ENCODE measurements at places on chromosomes 1 and 21. TPM values are rescaled to one million over a fixed set of nuclear protein-coding genes. Genes with fewer than 3 reads are reported as not detected.

GRCh38 chr21:35034203-35034926 is 14.7 kb downstream of the RUNX1 start:
- no peak for DNase-seq

DNA sequence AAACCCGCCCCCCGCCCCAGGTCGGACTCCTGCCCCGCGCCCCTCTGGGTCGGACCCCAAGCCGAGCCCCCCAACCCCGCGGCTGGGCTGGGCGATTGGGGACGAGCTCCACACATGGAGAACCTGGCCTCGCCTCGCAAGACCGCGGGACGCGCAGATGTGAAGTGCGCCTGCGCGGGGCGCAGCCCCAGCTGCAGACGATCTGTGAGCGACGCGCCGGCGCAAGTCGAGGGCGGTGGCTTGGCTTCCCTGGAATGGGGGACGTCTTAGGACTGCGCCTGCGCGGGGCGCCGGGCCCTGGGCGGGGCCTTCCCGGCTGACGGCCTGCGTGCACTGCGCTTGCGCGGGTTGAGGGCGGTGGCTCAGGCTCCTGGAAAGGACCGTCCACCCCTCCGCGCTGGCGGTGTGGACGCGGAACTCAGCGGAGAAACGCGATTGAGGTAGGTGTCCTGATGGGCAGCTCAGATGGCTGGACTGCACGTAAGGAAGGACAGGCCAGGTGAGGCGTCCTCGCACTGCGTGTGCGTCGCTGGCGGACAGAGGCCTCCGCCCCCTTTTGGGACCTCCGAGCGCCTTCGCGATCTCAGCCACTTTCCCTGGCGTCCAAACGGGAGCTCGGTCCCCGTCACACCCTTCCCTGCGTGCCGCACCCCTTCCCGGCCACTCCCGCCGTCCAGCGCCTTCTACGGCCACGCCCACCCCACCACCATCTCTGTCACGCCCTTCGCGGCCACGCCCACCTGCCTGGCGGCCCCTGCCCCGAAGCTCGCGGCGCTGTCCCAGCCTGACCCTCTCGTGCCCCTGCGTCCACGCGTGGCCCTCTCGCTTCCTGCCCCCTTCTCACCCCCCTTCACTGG is at the start of gene PRMT2:
TSS of gene PRMT2 (plus strand) at position 351 of the 857 bp plus-strand sequence. CDS start 1,278 bp downstream, outside the sequence.
- peak; percentile 95 for DNase-seq

- no peak for DNase-seq
Measured at GRCh38 chr21:17388226-17388625, 124.6 kb upstream of the CXADR start.

GRCh38 chr1:241838897-241839296 is 9.1 kb upstream of the EXO1 start:
- DNase-seq = no peak

DNA sequence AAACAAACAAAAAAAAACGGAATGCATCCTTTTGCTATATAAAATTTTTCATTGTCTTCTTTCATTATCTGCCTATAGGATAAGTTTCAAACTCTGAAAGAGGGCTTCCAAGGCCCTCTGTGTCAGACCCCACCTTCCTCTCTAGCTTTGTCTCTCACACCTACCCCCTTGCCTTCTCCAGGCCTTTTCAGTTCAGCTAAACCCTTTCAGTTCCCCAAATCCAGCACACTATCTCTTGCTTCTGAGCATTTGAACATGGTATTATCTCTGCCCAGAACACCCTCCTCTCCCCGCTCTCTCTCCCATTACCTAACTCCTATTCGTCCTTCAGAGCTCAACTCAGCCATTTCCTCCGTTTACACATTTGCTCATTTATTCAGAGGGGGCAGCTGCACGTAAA is 35.7 kb downstream of the C1orf216 start:
- no peak for DNase-seq

GRCh38 chr21:26967062-26967913 is at the start of gene ADAMTS5:
ADAMTS5 (minus strand) TSS chr21:26967088; CDS start chr21:26966391, 697 bp downstream.
- DNase-seq = no peak

DNA sequence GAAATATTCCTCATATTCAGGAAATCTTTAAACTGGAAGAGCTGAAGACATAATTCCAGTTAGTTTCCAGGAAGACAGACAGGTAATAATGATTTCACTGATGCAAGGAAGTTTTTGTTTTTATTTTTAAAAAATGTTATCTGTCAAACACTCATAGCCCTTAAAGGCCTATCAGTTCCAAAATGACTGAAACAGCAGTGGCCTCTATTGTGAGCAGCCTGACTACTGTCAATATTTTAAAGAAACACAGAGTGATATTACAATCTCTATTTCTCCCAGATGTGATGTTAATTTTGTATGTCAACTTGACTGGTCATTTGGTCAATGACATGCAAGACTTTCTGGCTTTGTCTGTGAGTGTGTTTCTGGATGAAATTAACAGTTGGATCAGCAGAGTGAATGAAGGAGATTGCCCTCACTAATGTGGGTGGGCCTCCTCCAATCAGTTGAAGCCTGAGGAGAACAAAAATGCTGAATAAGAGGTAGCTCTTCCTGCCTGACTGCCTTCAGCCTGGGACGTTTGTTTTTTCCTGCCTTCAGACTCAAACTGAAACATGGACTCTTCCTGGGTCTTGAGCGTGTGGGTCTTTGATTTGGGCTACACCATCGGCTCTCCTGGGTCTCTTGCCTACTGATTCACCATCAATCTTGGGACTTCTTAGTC is 31.3 kb upstream of the SLC30A10 start:
- no peak for DNase-seq

GRCh38 chr1:5611431-5611830 is 380.8 kb downstream of the NPHP4 start:
- no peak for DNase-seq

DNA sequence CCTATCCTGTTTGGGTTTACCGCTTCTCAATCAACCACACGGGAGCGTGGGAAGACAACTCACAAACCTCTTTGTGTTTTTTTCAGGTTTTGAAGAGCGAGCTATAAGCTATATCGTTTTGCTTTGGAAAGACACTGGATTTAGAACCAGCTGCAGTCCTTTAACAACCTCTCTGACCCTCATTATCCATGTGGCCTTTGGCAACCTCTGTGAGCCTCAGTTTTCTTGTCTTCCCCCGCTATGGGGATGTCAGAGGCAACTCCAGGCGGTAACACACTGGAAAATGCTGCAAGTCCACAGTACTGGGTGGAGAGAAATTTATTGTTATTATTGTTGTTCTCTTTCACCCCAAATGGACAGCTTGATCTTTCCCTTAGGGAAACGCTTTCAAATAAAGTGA is 100.0 kb downstream of the ETS2 start:
- DNase-seq = no peak

DNA sequence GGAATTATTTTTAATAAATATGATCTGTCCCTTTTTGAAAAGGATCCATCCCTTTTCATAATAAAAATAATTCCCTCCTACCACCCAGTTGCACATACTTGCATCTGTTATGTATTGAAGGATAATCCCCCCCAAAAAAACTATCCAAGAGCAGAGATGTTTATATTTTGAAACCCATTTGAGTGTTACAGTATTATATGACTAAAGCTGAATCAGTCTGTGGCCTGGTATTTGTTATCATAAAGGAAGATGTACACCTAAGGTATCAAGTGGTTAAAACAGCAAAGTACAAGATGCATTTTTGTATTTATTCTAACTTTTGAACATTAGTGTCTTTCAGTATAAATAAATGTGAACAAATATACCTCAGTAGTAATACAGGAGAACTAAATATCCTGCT is 12.7 kb upstream of the TGFB2 start:
- no peak for DNase-seq

GRCh38 chr21:37028570-37028969 is 22.1 kb downstream of the RIPPLY3 start:
- no peak for DNase-seq

- peak; percentile 55 for DNase-seq
Measured at GRCh38 chr1:51768971-51769588, 109.4 kb downstream of the NRDC start.

- peak; percentile 91 for DNase-seq
Measured at GRCh38 chr1:67760030-67760821, 73.0 kb downstream of the GNG12 start.

DNA sequence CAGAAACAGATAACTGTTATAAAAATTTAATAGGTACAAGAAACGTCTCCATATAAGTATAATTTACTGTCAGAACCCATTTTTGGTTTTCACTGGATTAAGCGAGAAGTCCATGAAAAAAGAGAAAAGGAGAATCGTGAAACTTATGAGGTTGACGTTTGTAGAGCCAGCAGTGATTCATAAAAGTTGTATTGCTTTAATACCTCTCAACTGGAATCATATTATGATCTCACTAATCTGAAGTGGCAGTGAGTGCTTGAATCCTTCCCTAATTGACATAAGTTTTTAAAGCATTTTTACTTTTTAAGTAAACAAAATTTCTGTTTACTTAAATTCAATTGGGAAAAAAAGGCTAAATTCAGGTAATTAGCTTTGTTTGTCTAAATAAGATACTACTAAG is 315.3 kb downstream of the TPR start:
- DNase-seq = no peak

- DNase-seq = no peak
Measured at GRCh38 chr1:4033713-4034112, 133.6 kb upstream of the C1orf174 start.

DNA sequence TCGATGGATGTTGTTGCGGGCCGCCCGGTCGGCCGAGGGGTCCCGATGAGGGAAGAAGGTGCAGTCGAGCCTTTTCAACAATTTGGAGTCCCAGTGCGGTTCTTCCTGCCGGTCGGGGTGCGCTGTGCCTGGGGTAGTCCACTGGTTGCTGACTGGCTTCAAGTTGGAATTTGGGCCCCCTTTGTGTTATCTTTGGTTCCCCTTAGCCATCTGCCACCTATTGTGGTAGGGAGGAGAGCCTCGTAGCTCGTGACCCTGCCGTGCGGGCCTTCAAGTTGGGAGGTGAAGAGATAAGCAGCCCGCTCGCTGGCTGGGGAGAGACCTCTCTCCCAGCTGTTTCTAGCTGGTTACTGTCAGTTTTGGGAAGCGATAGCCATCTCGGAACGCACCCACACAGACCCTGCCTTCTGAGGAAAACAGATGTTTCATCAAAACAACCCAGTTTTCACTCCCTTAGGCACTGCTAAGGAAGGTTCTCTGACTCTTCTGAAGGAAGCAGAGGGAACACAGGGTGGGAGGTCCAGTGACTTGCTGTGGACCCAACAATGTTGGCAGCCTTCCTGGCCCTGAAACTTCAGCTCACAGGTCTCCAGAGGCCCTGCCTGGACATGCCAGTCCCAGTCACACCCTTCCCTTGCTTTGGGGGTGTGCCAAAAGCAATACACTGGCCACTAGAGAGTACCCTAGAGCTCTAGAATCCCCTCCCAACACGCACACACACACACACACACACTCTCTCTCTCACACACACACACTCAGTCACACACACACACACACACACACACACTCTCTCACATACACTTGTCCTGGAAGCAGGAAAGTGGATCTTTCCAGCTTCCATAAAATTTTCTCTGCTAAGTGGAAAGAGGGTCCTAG is 1.0 kb downstream of the BTG2 start:
- DNase-seq = peak; percentile 84

- DNase-seq = no peak
Measured at GRCh38 chr1:60924964-60925798, 157.2 kb upstream of the NFIA start.

DNA sequence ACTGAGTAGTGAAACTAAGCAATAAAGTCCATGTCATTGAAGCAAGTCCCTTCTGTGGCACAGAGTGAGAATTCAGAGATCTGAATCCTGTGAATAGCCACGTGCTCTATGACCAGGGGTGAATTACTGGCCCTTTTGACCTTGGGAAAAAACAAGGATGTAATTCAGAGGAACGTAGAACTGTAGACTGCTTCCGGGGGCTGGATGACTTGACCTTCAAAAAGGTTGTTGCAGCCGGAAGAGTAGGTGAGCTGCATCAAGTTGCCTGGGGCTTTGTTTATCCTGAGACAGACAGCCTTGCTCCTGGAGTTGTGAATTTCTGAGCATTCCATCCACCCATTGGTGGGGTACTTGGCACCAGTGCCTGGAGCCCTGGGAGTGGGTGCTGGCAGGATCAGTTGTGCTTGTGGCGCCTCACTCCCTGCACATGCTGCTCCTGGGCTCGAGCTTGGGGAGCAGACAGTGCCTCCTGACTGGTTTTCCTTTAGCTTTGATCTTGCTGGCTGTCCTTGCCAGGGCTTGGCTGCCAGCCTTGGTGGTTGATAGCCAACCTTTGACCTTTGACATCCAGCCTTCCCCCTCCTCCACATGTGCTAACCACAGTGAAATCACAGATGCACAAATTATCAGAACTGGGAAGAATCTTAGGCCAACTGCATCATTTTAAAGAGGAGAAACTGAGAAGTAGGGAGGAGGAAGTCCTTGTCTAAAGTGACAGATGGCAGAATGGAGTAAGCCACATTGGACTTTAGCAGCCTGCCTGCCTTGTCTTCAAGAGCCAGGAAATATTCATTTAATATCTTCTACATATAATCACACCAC is 16.2 kb upstream of the MYOG start:
- DNase-seq = no peak

DNA sequence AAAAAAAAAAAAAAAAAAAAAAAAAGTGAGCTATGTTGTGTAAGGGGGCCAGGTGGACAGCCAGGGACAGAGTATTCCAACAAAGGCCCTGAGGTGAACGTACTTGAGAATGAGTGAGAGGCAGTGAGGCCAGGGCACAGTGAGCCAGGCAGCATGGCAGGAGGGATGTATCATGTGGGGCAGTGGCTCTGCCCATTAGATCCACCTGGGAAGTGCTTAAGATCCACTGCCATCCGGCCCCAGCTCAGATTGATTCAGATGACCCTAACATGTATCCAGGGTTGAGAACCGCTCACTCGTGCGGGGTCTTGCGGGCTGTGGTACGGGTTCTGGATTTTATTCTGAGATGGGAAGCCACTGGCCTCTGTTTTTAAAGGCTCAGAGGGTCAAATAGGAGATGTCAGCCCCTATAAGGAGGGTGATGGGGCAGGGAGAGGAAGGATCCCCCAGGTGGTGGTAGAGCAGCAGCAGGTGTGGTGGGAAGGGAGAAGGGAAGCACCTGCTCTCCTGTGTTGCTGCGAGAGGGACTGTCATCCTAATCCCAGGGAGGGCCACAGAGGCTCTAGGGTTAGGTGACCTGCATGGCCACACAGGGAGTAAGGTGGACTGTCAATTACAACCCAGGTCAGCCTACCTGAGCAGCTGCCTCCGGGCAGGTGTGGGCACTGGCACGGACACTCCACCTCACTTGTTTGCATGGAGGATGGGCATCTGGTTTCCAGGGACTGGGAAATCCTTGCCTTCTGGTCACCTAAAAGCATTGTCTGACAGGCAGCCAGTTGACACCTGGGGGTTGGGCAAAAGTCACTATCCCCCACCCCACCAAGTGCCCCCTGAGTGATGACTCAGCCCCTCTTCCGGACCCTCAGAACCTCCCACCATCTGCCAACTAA is 31.6 kb downstream of the CDK18 start:
- no peak for DNase-seq

- peak; percentile 73 for DNase-seq
Measured at GRCh38 chr1:202692959-202693555, 17.2 kb downstream of the SYT2 start.

- no peak for DNase-seq
Measured at GRCh38 chr1:25072461-25072860, 142.4 kb upstream of the RUNX3 start.

GRCh38 chr1:42657201-42657600 is 1.0 kb upstream of the PPIH start:
- no peak for DNase-seq

The ZNF672 gene
- 36.0 TPM for total RNA-seq

The SH2D1B gene
- not detected for total RNA-seq

The POU3F1 gene
- 0.94 TPM for total RNA-seq

The AHDC1 gene
- total RNA-seq = 20.4 TPM

The ADAMTS4 gene
- total RNA-seq = not detected

The PROK1 gene
- total RNA-seq = not detected

The APH1A gene
- 138 TPM for total RNA-seq

The PODN gene
- total RNA-seq = not detected

The TTC34 gene
- 0.39 TPM for total RNA-seq

The SCMH1 gene
- 31.2 TPM for total RNA-seq

The STYXL2 gene
- total RNA-seq = not detected

The WDR47 gene
- 2.4 TPM for total RNA-seq
